Activated CD4-positive, alpha-beta T cell treated with anti-CD3 and anti-CD28 coated beads, Interleukin-10, Interleukin-2, amounts not matched to agents 100 ng/mL and 50 ng/mL, durations not matched to agents 16 hours and 8 hours (primary cell): ENCODE measurements at places on chromosomes 11 and 22.

DNA sequence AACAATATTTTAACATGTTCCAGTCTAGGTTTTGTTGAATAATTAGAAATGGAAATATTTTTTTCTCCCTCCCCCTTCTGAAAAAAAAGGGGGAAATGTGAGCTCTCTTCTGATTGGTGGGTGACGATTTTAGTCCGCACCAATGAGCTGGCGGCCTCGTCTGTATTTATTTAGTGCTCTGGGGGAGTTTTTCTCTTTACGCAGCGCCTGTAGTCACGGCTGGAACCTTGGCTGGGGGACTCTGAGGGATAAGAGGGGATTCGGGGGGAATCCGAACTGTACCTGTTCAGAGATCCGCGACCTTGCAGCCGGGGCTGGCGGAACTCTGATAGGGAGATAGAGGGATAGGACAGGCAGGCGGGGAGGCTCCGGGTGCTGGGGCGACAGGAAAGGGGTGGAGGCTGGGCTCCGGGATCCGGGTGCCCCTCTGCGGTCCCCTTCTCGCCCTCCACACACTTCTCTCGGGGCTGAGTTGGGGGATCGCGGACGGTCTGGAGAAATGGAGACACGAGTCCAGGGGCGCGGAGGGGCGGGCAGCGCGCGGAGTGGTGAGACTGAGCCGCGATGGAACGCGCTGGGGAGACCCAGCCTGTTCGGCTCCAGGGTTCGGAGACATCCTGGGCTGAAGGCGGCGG, 99.7 kb upstream of the HSD17B12 start:
- DNase-seq, result no peak

- DNase-seq, result peak; percentile 59
These were observed 8.5 kb downstream of the YPEL4 start for GRCh38 chr11:57641011-57641807.

GRCh38 chr22:17319546-17319945, 49.7 kb upstream of the CECR2 start:
- no peak for DNase-seq

DNA sequence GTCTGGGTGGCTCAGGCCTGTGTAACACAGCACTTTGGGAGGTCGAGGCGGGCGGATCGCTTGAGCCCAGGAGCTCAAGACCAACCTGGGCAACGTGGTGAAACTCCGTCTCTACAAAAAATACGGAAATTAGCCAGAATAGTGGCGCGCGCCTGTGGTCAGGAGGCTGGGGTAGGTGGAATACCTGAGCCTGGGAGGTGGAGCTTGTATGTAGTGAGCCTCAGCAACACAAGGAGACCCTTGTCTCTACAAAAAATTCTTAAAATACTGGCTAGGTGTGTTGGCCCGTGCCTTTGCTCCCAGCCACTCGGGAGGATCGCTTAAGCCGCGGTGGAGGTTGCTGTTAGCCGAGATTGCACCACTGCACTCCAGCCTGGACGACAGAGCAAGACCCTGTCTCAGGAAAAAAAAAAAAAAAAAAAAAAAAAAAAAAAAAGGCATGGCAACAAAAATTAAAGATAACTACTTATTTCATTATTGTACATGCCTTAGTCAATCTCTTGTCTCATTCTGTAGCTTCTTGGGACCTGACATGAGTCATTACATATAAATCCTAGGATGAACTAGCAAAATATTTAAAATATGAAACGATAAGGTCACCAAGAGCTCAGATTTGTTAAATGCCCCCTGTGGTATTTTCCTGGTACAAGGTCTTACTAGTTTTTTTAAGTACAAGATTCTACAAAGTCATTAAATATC, 1.1 kb downstream of the TAF1D start:
- peak; percentile 67 for DNase-seq

- DNase-seq, result no peak
These were observed 9.9 kb upstream of the CACNG2 start for GRCh38 chr22:36713436-36713835.

GRCh38 chr11:93746101-93746500, 4.6 kb downstream of the C11orf54 start:
- no peak for DNase-seq

GRCh38 chr11:130727157-130728119, 188.8 kb downstream of the SNX19 start:
- DNase-seq, result no peak

GRCh38 chr11:67632175-67632981, 2.6 kb upstream of the NUDT8 start:
- DNase-seq, result no peak

DNA sequence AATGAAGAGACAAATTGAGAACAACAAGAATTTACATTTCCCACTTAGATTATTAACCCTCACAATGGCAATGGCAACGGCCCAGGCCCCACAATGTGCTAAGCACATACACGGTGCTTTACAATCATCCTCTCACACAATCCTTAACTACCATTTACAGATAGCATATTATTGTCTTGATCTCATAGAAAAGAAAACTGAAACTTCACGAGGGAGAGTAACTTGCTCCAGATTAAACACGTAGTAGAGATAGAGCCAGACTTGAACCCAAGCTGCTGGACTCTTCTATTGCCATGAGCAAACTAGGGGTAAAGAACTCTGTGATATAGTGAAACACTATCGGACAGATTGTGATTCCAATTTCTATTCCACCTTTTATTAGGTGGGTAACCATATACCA, 665.1 kb downstream of the DLG2 start:
- no peak for DNase-seq

- no peak for DNase-seq
These were observed 58.5 kb upstream of the ANO1 start for GRCh38 chr11:70019576-70020011.

- no peak for DNase-seq
These were observed 593.5 kb downstream of the TBC1D22A start for GRCh38 chr22:47355776-47356510.

DNA sequence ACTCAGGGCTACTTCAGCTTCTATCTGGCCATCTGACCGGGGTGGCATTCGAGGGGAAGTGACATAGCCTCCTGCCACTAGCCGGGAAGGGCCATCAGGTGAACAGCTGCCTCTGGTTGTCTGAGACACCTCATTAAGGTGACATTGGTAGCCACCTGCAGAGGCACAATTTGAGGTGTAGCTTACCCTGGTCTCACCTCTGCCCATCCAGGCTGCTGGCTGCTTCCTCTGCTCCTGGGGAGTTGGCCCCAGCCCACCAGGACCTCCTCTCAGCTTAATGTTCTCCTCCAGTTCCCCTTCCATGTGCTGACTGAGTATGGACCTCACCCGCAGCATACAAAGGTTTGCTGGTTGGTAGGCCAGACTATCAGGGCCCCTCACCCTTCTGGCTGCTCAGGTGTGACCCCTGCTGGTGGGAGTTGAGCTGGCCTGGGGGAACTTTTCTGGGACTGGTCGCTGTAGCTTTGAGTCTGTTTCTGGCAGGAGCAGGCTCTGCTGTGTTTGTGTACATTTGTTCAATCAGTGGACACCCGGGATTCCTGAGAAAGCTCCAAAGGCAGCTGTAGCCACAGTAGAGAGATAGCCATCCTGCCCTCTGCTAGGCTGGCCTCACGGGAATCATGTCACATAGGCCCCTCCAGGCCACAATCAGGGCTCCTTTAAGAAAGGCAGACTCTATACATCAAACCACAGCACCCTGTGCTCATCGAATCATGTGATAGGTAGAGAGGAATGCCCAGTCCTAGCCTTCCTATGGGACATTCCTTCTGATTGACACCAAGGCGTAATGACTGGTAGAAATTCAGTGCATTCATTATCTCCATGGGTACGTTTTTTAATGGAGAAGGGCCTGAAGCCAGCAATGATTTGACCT, 295.1 kb upstream of the PLET1 start:
- peak; percentile 66 for DNase-seq

GRCh38 chr11:74948546-74948897, 369 bp downstream of the XRRA1 start:
- peak; percentile 12 for DNase-seq
